ENCODE measurements at places on chromosomes 5 and 9.

GRCh38 chr5:112735702-112736101, 2.0 kb upstream of the APC start:
- no peak for DNase-seq

GRCh38 chr5:32991421-32991815, 280.3 kb downstream of the NPR3 start:
- no peak for DNase-seq

DNA sequence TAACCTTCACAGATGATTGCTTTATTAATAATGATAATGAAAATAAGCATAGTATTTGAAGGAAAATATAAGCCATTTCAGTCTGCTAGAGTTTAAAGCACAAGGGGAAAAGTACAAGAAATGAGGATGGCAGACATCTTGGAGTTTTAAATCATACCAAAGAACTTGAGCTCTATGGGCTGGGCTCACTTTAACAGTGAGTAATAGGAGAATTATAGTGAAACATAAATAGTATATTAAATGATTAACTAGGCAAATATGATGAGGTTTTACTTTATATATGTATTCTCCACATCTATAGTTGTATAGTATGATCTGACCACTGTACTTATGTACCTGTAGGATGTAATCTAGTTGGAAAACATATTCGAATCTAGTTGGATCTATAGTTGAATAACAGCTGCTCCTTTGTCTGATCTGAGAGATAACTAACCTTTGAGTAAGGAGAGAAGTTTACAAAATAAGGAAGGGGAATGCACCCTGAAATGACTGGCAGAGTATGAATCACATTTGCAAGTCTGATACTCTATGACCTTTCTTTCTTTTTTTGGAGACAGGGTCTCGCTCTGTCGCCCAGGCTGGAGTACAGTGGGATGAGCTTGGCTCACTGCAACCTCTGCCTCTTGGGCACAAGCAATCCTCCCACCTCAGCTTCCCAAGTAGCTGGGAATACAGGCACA, 17.6 kb downstream of the MEGF9 start:
- no peak for DNase-seq

GRCh38 chr9:15353892-15354291, 46.9 kb upstream of the TTC39B start:
- no peak for DNase-seq

DNA sequence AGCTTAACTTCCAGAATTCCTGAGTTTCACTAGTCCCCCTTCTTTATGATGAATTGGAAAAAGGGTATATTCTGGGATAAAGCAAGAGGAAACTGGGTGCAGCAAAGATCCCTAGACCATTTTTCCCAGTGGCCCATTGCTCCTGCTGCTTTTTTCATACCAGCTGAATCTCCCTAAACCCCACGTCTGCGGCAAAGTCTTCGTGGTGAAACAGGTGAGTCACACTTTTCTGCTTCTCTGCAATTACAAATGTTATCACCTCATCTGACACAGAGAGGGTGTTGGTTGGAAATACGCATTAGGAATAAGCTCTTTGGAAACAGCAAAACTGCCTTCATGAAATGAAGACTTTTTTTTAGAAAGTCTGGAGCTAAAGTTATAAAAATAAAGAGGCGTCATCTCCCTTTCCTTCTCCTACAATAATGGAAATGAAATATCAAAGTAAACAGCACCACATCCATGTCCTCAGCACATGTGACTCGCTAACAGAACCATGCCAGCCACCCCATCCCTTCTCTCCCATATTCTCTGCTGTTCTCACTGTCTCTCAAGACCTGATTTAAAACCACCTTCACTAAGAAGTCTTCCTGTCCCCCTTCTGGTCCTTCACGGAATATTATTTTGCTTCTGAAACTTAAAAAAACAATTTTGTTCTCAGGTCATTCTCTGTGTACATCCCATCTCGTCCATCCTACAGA, 39.5 kb upstream of the GLRX start:
- DNase-seq = no peak

GRCh38 chr9:94857791-94858190, 131.3 kb downstream of the AOPEP start:
- no peak for DNase-seq

DNA sequence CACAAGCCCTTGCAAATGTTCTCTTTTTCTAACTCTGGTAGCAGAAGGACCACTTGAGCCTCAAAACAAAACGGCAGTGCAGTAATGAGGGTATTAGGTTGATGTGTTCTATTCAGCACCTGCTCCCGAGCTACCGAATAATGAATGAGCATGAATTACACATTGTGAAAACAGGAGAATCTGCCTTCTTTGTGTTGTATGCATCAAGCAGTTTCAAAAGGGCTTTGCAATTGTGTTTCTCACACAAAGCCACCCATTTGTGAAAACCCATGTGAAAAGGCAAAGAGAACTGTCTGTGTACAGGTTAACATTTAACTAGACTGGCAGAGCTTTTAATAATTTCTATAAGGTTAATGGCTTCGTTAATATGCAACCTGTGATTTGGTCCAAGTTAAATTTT, 97.8 kb downstream of the STK32A start:
- no peak for DNase-seq

- DNase-seq = no peak
Observed at GRCh38 chr9:75226403-75227139, 138.3 kb downstream of the OSTF1 start.

DNA sequence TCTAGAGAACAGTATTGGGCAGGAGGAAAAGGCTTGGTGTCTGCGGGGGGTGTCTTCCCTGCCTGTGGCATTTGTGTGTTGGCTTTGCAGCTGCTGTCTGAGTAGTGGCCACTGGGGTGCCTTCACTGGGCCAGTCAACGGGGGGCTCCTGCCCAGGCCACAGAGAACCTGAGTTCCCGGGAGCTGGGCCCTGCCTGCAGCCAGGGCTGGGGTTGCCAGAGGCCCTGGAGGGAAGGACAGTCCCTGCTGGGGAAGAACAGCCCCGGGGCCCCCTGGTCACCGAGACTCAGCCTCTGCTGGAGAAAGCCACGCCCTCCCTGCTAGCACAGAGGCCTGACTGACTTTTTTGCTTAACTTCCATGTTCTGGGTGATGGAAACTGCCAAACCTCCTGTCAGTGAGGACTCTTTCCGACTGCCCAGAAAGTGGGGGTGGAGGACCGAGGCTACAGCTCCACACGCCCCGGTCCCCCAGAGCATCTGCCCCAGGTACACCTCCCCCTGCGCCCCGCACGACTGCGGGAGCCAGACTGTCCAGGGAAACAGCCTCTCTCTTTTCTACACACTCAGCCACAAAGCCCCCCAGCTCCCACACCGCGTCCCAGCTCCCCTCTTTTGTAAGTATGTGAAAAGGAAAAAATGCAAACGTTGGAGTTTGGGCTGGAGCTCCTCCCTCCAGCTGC, 133.4 kb downstream of the DAB2IP start:
- DNase-seq = no peak

GRCh38 chr9:15936306-15936921, 383.6 kb downstream of the CCDC171 start:
- no peak for DNase-seq

DNA sequence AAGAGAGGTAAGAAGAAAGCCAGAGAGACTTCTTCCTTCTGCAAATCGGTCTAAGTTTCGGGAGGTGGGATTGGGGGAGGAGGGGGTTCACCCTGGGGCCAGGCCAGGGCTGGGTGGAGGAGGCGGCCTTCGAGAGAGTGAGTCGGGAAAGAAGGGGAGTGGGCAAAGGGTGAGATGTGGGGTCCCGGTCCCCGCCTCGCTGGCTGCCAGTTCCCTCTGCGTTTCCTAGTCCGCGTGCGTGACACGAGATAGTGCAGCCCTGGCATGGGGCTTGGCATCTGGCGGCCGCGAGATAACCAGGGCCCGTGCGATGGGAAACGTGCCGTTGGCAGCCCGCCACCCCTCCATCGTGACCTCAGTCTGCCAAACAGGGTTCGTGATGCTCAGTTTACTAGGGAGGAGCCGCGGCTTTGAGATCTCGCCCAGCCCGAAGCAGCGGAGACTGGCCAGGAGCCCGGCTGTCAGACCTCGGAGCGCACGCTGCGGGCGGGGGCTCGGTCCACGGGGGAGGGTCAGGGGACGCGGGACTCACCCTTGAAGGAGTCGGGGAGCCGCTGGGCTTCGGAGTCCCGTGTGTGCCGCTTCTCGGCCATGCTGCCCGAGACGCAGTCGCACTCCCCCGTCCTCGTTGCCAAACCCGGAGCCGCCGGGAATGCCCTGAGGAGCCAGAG, at the start of gene STOM:
Gene STOM (minus strand): TSS at position 656 of the 671 bp plus-strand sequence. CDS start 63 bp downstream, at position 593.
- DNase-seq = no peak
